ENCODE measurements at places on chromosomes 5 and 9. TPM values are rescaled to one million over a fixed set of nuclear protein-coding genes. Genes with fewer than 3 reads are reported as not detected.

DNA sequence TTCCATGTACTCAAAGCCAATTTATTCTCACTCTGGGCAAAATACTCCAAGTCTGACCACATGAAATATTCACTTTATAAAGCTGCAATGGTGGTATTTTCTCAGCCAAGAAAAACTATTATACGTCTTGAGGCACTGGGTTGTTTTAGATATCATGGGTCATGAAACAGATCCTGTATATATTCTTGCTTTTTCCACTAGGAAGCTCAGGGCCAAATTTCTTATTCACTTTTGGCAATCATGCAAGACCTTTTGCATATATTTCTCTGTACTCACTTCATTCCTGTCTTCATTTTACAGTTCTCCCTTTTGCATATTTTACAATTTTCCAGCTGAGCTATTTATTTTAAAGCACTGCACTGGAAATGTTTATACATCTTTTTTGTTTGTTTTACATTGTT lies 49.8 kb downstream of the GABBR2 start:
- DNase-seq, result no peak

DNA sequence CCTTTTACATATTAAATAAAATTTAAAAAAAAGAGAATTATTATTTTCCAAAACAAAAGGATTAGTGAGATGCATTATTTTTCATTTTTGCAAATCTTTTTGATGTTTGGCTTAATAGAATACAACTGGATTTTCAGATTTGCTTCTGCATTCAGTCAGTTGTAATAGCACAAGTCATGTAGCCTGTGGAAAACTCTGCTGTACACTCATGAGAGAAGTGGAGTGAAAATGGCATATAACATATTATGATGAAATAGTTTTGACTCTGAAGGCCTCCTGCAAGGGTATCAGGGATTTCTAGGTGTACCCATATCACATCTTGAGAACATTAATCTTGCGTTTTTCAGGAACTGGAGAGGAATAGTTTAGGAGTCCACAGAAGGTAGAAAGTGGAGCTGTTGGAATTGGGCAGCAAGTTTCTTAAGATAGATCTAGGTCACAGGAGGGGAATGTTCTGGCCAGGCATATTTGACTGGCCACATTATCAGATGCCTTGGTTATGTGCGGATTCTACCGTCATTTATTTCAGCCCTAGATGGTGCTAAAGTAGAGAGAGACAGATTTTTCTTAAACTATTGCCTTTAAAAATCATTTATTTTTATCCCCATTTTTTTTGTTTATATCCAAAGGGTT lies 16.4 kb downstream of the LNPEP start:
- DNase-seq, result no peak

DNA sequence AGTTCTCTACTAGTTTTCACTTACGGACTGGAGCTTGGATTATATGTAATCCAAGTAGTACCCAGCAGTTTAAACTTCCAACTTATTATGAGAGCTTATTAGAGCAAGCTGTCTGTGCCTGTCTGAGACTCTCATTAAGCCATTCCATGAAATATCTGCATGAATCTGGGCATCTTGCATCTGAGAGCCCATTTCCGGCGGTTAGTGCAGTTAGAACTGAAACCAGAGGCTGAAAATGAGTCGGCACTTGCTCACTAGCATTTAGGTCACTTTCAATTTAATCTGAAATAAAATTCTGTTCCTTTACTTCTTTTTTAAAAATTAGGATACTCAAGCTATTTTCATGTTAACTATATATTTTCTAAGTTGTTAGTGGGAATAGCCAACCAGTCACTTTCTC lies 102.2 kb downstream of the MEGF10 start:
- DNase-seq, result no peak

DNA sequence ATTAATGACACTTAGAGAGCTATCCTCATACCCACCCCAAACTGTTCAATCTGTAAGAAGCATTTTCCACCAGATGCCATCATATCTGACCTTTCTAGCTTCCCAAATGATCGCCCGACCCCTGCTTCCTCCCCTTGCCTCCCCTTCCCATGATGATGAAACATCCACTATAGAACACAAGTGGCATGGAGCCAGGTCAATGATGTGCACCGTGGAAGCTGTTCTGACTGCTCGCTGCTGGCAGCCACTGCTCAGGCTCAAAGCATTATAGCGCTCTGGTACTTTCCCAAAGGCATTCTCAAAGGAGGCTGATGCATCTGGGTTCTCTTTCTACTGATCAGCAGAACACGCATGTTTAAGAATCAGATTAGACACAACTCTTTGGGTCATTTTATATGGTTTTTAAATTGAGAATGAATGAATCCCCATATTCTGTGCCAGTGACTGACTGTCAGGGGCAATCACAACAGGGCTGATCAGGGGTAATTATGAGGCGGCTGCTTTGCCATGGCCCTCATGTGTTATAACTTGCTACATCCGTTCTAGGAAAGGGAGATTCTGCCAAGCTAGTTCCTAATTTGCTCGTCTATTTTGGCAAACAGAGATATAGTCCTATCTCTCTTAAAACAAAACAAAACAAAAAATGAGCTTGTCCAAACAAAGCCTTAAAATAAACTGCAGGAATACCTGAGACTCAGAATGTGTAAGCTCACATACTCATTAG lies 343.7 kb downstream of the ENC1 start:
- no peak for DNase-seq

GRCh38 chr9:132547436-132547835 lies 35.0 kb upstream of the BARHL1 start:
- no peak for DNase-seq

DNA sequence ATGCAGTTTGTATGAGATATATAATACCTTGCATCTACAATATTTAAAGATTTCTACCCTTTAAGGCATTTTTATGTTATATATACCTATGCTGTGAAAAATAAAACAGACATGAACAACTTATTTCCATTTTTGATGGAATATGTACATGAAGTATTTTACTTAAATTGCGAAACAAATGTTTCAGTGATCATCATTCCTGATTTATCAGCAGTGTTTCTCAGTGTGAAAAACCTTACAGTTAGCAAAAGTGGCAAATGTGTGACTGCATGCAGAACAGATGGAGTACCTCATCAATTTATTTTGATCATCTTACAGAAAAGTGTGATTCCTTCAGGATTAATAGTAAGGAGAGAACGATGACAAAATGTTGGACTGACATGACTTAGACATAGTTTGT lies 43.1 kb downstream of the PRR16 start:
- no peak for DNase-seq

DNA sequence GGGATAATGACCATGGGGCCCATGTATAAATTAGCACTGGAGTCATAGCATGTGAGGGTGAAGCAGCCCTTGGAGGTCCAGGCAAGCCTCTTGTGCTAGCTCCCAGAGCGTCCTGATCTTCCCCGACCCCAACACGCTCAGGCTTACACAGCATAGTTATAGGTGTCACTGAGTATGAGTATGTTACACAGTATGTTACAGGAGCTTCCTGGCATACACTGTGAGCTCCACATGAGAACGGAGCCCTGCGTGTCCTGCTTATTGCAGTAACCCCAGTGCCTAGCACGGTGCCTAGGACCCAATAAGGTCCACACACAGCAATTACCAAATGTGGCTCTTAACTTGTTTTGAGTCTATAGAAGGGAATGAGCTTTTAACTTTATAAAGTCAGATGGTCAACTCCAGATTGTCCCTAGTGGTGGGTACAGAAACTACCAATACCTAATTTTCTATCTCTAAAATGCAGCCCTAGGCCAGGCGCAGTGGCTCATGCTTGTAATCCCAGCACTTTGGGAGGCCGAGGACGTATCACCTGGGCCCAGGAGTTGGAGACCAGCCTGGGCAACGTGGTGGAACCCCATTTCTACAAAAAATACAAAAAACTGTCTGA lies 64.1 kb downstream of the PLAC8L1 start:
- no peak for DNase-seq

- DNase-seq, result peak; percentile 36
Measured at GRCh38 chr9:127132375-127132774, 9.9 kb upstream of the ANGPTL2 start.

- DNase-seq, result no peak
Measured at GRCh38 chr5:7066471-7067235, 329.3 kb upstream of the ADCY2 start.

DNA sequence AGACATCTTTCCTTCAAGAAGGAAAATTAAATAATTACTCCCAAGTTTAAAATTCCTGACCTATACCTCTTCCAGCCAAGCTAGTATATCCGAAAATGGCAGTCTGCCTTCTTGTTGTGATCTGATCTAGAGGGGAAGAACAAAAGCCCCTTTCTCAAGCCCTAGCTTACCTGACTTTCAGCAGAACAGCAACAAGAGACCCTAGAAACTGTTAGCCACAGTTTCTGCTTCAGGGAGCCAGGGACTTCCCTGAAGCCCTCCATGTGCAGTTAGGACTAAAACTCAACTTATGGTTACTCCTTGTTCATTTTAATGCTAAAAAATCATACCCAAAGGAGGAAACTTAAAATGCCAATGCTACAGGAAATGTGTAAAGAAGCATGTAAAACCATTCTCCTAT lies 366.7 kb upstream of the CTNND2 start:
- DNase-seq, result no peak

DNA sequence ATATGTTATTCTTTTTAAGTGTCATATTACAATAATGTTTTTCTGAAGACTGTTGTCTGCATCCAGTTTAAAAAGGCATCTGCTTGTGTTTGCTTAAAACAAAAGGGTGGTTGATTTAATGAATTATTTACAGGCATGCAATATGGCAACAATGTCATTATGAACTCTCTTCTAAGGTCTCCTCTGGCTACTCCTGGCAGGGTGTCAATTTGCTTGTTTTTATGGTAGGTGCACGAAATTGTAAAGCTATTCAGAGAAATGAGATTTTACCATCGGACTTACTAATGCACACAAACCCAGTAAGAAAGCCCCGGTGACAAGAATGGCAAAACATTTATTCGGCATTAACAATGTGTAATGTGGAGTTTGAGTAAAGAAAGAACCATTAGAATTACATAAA lies 539.8 kb upstream of the ZNF608 start:
- DNase-seq, result no peak

DNA sequence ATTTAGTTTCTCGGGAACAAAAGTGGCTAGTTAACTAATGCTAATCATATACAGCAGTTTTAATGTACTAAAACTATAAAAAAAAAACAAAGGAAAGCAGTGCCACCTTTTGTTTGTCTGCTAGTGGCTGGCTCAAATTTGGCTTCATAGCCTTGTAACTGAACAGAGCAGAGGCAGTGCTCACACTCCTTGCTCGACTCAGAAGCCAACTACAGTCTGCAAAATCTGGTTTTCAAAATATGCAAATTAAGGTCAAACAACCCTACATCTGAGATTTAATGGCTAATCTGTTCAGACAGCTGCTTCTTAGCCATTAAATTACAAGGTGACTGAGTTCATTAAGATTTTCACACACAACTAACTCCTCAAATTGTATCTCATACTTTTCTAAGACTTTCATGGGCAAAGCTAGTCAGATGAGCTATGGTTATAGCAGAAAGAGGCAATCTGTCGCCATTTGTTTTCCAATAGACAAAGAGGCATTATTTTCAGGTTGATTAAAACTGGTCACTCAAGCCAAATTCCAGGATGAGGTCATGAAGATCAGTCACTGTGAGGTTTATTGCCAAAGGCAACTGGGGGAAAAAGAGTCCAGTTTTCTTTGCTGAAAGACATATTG lies 56.8 kb upstream of the EPB41L4A start:
- DNase-seq, result no peak

GRCh38 chr9:136975644-136976043 lies 1.7 kb upstream of the PTGDS start:
- no peak for DNase-seq

DNA sequence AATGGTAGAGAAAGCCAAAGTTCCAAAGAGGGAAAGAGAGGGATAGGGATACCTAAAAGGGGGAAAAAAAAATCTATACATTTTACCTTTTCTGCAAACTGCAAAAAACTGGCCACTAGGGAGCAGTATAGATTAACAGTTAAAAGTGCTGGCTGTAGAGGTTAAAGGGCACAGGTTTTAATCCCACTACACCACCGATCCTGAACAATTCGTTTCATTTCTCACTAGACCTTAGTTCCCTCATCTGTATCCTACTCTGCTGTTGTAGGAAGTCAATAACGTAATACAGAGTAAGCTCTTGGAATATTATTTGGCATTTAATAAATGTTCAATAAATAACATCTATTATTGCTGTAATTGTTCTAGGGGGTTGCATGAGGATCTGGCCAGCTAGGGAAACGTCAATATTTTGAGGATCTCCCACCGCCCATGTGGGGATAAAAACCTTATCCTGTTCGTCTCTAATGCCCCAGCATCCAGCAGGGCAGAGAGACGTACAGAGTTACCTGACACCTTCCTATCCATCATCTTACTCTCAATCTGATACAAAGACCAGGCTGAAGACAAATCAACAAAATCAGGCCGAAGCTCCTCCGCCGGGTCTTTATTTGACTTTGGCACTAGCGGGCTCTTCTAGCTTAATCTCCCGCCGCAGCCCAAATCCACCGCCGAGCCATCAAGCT lies 757 bp downstream of the CDC26 start:
- DNase-seq, result no peak

- no peak for DNase-seq
Measured at GRCh38 chr9:109923806-109924205, 143.8 kb downstream of the PALM2AKAP2 start.

DNA sequence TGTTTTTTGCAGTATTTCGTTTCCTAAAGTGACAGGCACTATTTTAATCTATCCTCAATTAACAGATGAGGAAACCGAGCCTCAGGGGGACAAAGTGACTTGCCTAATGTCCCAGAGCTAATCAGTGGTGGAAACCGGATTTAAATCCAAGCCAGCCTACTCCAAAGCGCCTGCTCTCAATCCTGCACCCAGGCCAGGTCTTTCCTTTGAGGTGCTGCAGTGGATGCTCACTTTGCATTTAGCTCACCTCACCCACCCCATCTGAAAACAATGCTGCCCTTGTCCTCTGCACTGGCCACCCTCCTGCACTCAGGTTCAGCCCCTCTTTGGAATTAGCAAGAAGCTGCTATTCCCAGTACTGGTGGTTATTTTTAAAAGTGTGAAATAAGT lies 16.0 kb downstream of the ANGPTL2 start:
- DNase-seq, result no peak

DNA sequence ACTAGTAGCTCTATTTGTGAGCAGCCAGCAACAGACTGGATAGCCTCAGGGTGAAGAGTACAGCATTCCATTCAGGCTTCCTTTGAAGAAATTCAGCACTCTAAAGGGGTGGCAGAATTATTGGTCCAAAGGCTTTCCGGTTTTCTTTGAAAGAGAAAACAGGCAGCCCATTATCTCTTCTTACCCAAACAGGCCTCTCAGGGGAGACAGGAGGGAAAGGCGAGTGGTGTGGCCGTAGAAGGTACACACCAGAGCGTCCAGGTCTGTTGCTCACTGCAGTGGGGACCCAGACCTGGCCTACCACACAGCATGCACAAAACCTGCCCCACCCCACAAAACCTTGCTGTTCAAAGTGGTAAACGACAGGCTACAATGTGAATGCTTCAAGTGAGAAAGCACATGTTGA lies 83.3 kb downstream of the ZNF608 start:
- no peak for DNase-seq

- DNase-seq, result peak; percentile 75
Measured at GRCh38 chr9:109972026-109972882, 192.3 kb downstream of the PALM2AKAP2 start.

Gene GKAP1
- 13.7 TPM for total RNA-seq

Gene IL3
- total RNA-seq, result not detected

Gene PIP5KL1
- not detected for total RNA-seq

Gene GDA
- 263 TPM for total RNA-seq

Gene SLC36A3
- total RNA-seq, result not detected

Gene IFNK
- not detected for total RNA-seq

Gene GFPT2
- total RNA-seq, result 20.8 TPM

Gene IL4
- total RNA-seq, result not detected

Gene TEX48
- total RNA-seq, result not detected

Gene LECT2
- not detected for total RNA-seq

Gene KIF27
- total RNA-seq, result 8.8 TPM

Gene NDUFS4
- 71.4 TPM for total RNA-seq

Gene CER1
- not detected for total RNA-seq

Gene PCDHB15
- not detected for total RNA-seq

Gene ADGRV1
- total RNA-seq, result 6.5 TPM
